Calu3 (cell line): ENCODE measurements at places on chromosomes 1 and 21.

- no peak for DNase-seq
These were observed 89.8 kb downstream of the MRPL37 start for GRCh38 chr1:54289712-54290233.

DNA sequence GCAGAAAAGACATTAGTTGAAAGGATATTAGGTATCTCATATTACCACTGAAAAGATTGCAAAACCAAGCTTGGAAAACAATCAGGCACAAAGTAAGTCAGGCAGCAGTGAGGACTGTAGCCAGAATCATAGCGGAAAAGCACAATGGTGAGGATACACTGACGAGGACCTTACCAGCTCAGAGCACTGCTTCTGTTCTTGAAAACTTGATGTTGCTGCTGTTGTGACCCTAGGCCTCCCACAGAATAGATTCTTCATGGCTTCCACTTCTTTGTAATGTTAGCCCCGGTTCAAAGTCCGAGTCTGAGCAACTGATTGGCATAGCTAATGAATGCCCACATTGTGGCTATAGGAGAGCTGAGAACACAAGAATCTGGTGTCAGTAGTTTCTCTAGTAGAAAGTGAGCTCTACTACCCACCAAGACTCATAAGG is 45.2 kb upstream of the LRRC8C start:
- peak; percentile 52 for DNase-seq

GRCh38 chr1:17272646-17273045 is 23.7 kb downstream of the PADI3 start:
- DNase-seq: no peak

DNA sequence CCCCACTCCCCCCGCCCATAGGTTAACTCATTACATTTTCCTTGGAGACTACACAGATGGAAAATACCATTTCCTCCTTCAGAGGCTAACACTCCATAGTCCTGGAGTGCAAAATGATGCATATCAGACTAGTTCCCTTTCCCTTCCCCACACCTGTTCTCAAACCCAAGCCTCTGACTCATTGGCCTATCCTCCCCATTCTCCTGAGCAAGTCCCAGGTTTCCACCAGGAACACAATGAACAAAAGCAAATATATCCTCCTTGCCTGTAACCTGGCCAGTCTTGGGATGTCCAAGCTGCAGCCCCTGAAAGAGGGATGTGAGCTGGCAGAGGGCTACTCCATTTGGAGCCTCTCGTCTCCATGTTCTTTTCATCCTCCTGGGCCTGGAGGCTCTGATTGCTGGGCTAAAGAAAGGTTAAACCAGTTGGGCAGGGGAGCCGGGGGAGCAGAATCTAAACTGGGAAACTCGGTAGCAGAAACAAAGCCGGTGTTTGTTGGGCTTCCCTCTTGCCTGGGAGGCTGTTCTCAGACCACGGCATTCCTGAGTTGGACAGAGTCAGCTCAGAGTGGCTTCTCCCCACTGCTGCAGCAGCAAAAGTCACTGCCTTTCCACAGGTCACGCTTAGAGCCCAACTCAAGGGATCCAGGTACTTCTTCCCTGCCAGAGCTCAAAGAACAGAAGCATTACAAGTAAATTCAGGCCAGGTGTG is 13.9 kb downstream of the SSR2 start:
- DNase-seq: peak; percentile 70

DNA sequence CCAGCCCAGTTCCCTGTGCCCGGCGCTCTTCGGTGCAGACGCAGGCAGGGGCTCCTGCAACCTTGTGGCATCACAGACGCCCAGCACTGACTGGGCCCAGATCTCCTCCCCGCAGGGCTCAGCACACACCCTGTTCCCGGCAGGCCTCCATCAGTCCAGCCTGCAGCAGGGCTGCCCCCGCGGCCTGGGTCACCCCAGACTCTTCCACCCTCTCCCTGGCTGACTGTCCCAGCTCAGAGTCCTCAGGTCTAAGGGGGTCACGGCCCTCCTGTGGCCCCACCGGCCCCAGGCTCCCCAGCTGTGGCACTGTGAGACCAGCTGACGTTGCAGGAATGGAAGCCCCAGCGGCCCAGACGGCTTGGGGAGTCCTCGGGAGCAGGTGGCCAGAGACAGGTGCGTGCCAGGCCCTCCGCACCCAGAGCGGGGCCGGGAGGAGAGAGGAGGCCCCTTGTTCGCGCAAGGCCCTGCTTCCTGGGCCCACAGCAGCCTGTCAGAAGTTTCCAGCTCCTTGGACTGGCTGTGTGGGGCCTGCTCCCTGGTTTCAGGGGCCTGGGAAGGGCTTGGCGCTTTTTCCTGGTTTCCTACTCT is 4.2 kb downstream of the B3GALT6 start:
- DNase-seq: no peak

DNA sequence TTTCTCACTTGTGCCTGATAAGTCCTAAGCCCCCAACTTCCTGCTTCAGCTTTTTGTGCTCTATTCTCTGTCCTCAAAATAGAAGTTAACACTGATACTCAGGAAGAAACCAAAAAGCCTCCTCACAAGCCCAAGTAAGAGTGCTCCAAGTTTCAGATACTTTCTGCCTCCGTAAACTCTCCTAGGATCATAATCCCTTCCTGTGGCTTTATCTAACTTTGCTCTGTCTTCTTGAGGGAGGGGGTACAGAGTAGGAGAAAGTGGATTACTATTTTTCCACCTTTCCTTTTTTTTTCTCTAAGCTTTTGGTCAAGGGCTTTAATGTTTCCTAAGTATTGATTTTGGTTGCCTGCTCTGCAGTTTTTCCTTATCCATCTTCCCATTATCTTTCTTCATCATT is 54.6 kb downstream of the DPH5 start:
- DNase-seq: no peak
